Mesenchymal stem cell (in vitro differentiated cells and primary cell): ENCODE measurements at places on chromosomes 3 and 15.

- no peak overlapping the region for H3K4me3 ChIP-seq
- peaks cover 17% of the 10 kb centered on the region for H3K36me3 ChIP-seq
- H3K27ac ChIP-seq = no peak overlapping the region
Observed at GRCh38 chr15:67613211-67613610, 70.7 kb downstream of the MAP2K5 start.

DNA sequence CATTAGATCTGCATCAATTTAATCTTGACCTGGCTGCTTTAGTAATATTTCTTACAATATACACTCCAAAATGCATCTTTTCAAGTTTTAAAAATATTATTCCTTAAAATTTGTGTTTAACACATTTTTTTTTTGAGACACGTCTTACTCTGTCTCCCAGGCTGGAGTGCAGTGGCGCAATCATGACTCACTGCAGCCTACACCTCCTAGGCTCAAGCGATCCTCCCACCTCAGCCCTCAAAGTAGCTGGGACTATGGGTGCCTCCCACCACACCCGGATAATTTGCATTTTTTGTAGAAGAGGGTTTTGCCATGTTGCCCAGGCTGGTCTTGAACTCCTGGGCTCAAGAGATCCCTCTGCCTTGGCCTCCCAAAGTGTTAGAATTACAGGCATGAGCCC is 73.6 kb downstream of the ETV5 start:
- H3K4me1 ChIP-seq = peaks cover 2% of the 10 kb centered on the region
- DNase-seq = no peak
- no peaks in the 10 kb centered on the region for H3K27me3 ChIP-seq
- H3K36me3 ChIP-seq = no peaks in the 10 kb centered on the region

DNA sequence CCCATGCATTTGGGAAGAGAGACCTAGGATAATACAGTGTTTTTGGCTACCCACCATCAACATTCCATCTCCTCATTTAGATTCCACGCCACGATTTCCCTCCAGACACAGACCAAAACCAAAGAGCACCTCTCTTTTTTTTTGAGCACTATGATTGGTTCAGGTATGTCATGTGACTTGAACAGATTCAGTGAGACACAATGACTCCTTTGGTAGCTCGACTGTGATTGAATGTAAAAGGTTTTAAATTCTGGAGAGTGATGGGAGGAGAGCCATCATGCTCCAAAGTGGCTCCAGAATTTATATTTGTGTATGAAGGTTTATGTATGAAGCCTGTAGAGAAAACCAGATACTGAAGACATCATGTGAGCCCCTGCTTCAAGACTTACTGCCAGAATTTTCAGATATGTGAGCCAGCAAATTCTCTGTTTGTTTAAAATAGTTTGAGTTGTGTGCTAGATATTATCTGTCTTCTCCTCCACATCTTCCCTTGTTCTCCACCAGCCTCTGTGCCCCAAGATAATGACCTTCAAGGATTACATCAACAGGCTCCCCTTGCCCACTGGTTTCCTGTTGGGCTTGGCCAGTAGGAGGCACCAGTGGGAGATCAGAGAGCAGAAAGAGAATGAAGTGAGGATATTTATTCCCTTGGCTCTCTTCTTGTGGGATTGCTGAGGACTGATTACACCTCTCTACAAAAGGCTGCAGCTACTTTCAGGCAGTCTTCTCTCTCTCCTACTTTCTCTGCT is 12.5 kb downstream of the MYD88 start:
- no peaks in the 10 kb centered on the region for H3K27me3 ChIP-seq
- H3K36me3 ChIP-seq = no peaks in the 10 kb centered on the region
- H3K4me1 ChIP-seq = no peaks in the 10 kb centered on the region

DNA sequence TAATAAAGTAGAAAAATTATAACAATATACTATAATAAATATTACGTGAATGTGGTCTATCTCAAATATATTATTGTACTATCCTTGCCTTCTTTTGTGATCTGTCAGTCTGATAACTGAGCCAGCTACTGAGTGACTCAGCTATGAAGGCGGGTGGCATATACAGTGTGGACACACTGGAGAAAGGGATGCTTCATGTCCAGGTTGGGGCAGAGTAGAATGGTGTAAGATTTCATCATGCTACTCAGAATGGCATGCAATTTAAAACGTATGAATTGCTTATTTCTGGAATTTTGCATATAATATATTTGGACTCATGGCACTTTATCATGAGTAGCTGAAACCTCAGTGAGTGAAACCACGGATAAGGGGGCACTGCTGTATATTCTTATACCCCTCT is 172.9 kb upstream of the TBC1D5 start:
- H3K36me3 ChIP-seq = no peaks in the 10 kb centered on the region
- H3K27me3 ChIP-seq = peaks cover 6% of the 10 kb centered on the region
- no peaks in the 10 kb centered on the region for H3K4me1 ChIP-seq
- DNase-seq = no peak
- no peak overlapping the region for H3K27ac ChIP-seq
- no peak overlapping the region for H3K4me3 ChIP-seq

GRCh38 chr3:58068122-58068809 is 60.0 kb downstream of the FLNB start:
- H3K36me3 ChIP-seq = no peaks in the 10 kb centered on the region
- no peak overlapping the region for H3K27ac ChIP-seq
- H3K27me3 ChIP-seq = no peaks in the 10 kb centered on the region
- H3K4me1 ChIP-seq = peaks cover 42% of the 10 kb centered on the region

GRCh38 chr15:64500695-64501395 is 40.5 kb downstream of the ZNF609 start:
- DNase-seq = no peak
- peaks cover 58% of the 10 kb centered on the region for H3K36me3 ChIP-seq
- H3K4me3 ChIP-seq = no peak overlapping the region
- no peaks in the 10 kb centered on the region for H3K27me3 ChIP-seq
- no peak overlapping the region for H3K27ac ChIP-seq

- DNase-seq = peak; percentile 76
- no peaks in the 10 kb centered on the region for H3K36me3 ChIP-seq
- no peaks in the 10 kb centered on the region for H3K4me1 ChIP-seq
- no peak overlapping the region for H3K4me3 ChIP-seq
Observed at GRCh38 chr15:47987908-47988532, 132.8 kb upstream of the SLC24A5 start.

DNA sequence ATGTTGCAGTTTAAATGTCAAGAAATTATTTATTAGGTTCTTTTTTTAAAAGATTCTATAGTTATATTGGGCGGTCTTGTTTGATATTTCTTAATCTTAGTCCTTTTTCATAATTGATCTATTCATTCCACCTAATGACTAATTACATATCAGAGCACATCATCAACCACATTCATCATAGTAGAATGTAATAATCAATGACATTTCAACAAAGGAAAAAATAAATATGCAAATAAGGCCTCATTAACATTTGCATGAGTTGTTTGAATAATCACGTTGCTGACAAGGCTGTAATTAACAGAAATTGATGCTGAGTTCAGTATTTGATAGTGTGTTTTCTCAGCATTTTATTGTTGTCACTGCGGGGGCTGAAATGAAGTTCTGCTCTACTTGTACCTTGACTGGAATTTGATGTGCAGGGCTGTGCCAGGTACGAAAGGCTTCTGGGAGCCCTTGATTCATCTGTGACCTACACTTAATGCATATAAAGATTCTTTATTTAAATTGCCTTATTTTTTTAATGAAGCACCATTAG is 215.7 kb downstream of the TCF12 start:
- peaks cover 3% of the 10 kb centered on the region for H3K4me1 ChIP-seq
- DNase-seq = no peak
- H3K27me3 ChIP-seq = no peaks in the 10 kb centered on the region
- H3K27ac ChIP-seq = no peak overlapping the region

- no peak overlapping the region for H3K4me3 ChIP-seq
- H3K27ac ChIP-seq = no peak overlapping the region
- no peaks in the 10 kb centered on the region for H3K27me3 ChIP-seq
- peaks cover 5% of the 10 kb centered on the region for H3K4me1 ChIP-seq
- H3K36me3 ChIP-seq = no peaks in the 10 kb centered on the region
Observed at GRCh38 chr3:189353988-189354889, 182.5 kb downstream of the TPRG1 start.

DNA sequence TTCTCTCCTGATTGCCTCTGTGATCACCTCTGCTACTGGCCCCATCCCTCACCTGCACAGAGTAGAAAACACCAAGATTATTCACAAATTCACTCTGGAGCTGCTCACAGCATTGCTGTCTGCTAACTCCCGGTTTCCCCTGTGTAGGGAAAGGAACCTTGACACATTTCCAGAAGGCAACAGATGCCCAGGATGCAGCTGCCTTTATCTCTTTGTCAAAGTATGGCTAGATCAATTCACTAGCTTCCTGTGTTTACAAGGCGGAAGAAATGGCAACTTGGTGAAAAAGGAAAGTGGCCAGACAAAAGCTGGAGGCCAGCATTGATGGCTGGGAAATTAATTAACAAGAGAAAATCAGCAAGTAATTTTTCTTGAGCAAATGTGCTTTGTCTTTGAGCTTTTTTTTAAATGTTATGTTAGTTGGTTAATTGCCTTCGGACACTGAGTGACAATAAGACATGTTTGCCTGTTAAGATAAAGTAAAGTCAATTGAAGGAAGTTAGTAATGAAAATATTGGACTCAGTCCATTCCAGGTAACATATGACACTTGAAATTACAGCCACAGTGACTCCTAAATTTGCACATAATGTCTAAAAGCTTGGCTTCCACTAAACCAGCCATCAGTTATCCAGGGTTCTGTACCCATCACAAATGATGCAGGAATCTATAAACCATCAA is 394.6 kb upstream of the IL12A start:
- no peak overlapping the region for H3K27ac ChIP-seq
- DNase-seq = no peak
- H3K36me3 ChIP-seq = no peaks in the 10 kb centered on the region
- peaks cover 3% of the 10 kb centered on the region for H3K27me3 ChIP-seq
- no peak overlapping the region for H3K4me3 ChIP-seq
- no peaks in the 10 kb centered on the region for H3K4me1 ChIP-seq

GRCh38 chr3:31252216-31253185 is 280.2 kb upstream of the STT3B start:
- no peak overlapping the region for H3K27ac ChIP-seq
- H3K36me3 ChIP-seq = no peaks in the 10 kb centered on the region

GRCh38 chr3:157195965-157196364 is 36.0 kb upstream of the CCNL1 start:
- H3K4me3 ChIP-seq = no peak overlapping the region
- no peaks in the 10 kb centered on the region for H3K4me1 ChIP-seq
- no peak for DNase-seq
- no peaks in the 10 kb centered on the region for H3K36me3 ChIP-seq
- no peak overlapping the region for H3K27ac ChIP-seq
- no peaks in the 10 kb centered on the region for H3K27me3 ChIP-seq

DNA sequence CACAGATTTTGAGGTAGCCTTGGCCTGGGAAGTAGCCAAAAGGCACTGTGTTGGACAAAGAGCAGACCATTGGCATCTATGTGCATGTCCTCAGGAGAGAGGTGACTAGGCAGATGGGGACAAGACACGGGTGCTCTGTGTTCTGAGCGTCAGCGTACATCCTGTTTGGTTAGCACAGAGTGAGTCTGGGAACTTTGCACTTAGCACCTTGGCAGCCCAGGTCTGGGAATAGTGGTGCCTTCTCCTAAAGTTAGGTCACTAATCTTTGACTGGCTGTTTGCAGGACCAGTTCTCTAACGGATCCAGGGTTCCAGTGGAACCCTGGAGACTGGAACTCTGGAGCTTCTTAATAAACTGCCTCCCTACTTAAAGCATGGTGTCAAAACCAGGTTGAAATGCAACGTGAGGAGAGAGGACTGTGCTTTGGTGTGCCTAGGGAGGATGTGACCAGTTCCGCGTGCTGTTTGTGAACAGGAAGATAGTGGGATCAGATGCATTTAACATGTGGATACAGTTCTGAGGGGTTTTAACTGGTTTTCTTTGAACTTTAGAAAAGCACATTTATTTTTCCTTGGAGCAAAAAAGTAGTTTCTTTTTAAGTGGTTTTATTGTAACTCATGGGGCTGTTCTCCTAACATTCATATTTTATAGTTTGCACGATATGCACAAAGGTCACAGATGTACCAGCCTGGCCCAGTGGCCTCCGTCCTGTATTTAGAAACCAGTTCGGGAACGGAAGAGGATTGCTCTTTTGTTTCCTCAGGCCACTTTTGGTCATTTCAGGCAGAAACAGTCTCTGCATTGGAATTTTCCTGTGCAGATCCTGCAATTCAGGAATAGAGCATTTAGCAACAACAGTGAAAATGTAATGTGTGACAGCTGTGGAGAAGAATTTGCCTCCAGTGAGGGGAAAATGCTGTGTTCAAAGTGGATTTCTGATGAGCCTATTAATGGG is 48.8 kb downstream of the ABHD2 start:
- H3K27ac ChIP-seq = no peak overlapping the region
- H3K27me3 ChIP-seq = no peaks in the 10 kb centered on the region
- peaks cover 7% of the 10 kb centered on the region for H3K4me1 ChIP-seq
- H3K4me3 ChIP-seq = no peak overlapping the region

GRCh38 chr15:60518511-60518910 is 39.6 kb upstream of the ICE2 start:
- no peak overlapping the region for H3K4me3 ChIP-seq
- no peak for DNase-seq
- H3K27me3 ChIP-seq = no peaks in the 10 kb centered on the region
- H3K4me1 ChIP-seq = no peaks in the 10 kb centered on the region

GRCh38 chr3:160286231-160286630 is 61.0 kb downstream of the C3orf80 start:
- no peaks in the 10 kb centered on the region for H3K27me3 ChIP-seq
- DNase-seq = no peak
- H3K27ac ChIP-seq = no peak overlapping the region
- H3K36me3 ChIP-seq = peaks cover 79% of the 10 kb centered on the region
- no peak overlapping the region for H3K4me3 ChIP-seq

GRCh38 chr3:195084746-195085145 is 186.2 kb downstream of the XXYLT1 start:
- DNase-seq = no peak
- no peak overlapping the region for H3K4me3 ChIP-seq
- H3K27me3 ChIP-seq = no peaks in the 10 kb centered on the region
- H3K4me1 ChIP-seq = peaks cover 26% of the 10 kb centered on the region

DNA sequence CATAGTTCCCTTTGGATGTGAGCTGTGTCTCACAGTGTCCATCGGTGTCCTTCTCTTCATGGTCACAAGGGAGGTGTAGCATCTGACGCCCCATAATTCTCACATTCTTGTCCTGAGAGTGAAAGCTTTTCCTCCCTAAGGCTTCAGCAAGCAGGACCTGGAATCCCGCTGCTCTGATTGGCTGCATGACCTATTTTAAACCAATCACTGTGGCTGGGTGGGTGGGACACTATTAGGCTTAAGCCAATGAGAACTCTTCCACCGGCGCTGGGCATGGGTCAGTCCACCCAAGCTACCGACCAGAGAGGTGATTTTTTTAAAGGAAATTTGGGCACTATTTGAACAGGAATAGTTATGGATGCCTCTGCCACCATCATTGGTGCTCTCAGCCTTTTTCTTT is 385.9 kb downstream of the MFSD1 start:
- H3K27me3 ChIP-seq = no peaks in the 10 kb centered on the region
- H3K27ac ChIP-seq = no peak overlapping the region
- H3K4me3 ChIP-seq = no peak overlapping the region
- no peaks in the 10 kb centered on the region for H3K36me3 ChIP-seq
